AML-193 (cell line): ENCODE measurements at places on chromosomes 2 and 18.

DNA sequence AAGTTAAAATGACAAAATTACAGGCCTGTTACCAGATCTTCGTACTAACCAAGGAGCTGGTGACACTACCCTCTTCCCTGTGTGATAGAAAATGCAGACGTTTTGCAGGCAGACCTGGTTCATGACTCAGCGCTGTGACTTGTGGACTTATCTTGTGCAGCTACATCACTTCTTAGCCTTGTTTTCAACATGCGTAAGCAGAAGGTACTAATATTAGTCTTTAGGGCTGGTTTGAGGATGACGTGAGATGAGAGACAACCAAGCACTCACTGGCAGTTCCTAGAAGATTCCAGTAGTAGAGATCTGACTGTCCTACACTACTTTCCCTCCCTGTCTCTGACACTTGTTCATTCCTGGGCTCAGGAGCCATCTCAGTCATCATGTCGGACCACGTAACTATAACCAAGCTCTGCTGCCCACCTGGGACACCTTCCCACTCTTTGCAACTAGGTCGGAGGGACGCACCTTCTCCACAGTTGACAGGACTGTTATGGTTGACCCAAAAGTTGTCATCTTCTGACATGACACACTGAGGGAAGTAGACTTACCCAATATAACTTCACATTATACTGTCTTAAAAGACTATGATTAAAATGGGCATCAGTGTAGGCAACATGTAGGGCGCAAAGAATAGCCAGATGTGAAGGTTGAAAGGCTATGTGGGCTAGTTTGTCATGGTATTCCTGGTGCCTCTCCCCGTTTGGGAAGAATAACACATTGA lies 64.8 kb downstream of the TNFRSF11A start:
- no peak for DNase-seq

DNA sequence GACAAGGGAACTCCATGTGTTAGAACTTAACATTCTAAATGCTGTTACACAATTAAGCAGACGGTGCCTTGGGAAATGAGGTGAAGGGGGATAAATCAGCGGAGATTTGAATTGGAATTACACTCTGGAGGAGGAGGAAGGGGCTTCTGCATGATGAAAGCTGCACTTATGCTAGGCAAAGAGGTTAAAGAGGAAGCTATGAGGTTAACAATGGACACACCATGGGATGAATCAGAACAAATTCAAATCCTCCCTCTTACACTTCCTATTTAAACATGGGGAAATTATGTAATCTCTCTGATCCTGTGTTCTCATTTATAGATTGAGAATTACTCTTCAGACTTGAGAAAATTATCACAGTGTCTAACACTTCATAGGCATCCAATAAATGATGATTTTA lies 121.5 kb upstream of the SIX2 start:
- DNase-seq: peak; percentile 14

DNA sequence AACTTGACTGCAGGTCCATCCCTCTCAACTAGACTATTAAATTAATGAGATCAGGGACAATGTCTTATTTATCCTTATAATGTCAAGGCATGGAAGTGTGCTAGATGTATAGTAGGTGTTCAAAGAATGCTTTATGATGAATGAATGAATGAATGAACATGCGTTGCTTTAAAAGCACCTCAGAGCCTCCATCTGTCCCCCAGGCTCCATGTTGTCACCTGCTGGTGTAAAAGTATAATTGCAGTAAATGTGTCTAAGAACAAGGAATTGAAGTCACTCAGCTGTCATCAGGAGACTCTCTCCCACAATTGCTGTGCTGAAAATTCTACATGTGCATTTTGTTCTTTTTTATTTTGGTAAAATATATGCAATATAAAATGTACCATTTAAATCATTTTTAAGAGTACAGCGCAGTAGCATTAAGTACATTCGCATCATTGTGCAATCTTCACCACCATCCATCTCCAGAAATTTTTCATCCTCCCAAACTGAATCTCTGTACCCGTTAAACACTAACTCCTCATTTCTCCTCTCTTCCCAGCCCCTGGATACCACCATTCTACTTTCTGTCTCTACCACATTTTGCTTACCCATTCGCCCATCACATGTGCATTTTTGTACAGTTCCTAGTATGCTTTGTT lies 52.6 kb downstream of the GNAL start:
- peak; percentile 37 for DNase-seq

DNA sequence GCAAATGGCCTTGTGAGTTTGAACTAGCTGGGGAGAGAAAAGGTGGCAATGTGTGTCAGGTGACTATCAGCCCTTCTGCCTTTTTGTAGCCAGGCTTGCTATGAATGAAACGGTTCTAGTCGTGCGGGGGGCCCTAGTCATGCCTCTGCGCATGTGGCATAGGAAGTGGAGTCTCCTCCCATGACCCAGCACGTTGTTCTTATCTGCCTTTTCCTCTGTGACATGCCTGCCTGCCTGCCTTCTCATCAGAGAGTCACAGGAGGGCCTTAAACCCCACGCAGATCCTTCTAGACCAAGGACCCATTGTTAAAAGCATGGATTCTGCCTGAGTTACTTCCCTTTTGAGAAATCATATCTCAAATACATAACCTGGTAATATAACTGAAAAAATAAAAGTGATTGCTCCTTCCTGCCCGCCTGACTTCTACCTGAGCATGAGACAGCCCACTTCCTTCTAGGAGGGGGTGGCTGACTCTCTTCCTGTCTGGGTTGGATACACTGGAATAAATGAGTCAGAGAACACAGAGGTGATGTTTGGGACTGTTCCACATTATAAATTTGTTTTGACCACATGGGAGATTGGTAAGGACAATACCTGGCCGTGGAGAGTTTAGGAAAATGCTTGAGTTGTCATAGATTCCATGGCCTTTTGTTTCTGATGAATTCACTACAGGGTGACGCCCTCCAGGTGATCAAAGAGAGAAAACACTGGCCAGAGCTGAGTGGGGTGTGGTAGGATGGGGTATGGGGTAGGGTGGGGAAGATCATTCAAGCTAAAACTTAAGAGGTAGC lies 49.8 kb downstream of the FBLN7 start:
- no peak for DNase-seq

DNA sequence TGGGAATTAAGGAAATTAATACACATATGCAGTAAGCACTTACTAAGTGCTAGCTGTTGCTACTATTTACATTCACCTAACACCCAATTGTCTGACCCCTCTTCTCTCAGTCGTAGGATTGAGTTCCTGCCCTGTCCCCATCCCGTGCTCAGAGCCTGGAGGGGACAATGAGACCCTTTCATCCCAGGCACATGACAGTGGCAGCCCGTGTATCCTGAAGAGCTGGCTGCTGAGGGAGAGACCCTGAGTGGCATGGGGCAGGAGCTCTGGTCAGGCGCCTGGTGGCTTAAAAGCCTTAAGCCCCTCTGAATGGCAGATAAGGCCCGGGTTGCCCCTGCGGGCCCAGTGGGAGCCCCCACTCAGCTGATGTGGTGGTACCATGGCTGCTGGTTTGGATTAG lies 99.0 kb downstream of the DYSF start:
- no peak for DNase-seq

DNA sequence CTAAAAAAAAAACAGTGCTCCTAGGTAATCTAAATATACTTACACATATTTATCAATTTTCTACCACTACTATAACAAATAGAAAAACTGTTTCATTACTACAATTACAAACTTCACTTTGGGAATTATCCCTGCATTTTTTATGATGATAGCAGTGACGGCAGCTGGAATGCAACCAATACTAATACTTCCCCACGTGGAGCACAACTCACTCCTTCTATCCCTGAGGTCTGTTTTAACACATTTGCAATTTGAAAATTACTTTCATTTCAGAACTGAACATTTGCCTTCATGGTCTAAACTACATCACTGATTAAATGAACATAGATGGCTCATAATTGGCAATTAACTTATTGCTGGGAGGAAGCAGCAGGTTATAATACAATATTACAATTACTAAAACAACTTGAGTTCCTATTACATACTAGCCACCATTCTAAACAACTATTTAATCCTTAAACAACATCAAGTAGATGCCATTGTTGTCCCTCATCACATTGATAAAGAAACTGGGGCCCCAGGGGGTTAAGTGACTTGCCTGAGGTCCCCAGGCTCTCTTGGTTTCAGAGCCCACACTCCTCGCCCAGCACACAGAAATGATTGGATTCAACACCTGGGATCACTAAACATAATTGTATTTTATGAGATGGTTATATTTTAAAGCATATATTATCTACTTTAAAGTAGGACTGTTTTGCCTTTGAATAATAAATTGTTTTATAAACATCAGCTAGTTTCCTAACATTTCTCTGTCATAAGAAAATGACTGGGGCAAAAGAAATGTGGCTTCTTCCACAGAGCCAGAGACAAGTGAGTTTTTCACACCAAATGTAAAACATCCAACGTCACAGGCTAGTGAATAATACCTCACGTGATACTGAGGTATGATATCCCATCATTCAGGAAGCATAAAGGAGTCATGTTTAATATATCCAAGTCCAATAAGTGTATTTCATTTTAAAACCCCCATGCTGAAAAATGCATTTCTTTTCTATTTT lies 6.2 kb downstream of the COLEC12 start:
- no peak for DNase-seq

DNA sequence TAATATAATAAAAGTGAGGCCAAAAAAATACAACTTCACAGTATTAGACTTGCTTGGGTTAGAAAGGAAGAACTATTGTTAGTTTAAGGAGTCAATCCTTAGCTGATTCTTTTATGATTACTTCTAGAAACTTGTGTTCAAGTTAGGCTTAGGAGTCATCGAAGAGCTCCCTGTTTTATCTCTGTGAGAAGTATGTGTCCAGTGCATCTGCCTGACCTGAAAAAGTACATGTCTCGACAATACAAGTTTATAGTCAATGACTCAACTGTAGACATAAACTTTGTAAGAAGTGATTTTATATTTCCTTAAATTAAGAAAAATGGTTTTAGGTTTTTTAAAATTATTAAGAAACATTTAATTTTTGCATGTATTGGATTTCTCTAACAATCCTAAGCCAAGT lies 571.2 kb downstream of the ZEB2 start:
- DNase-seq: no peak

DNA sequence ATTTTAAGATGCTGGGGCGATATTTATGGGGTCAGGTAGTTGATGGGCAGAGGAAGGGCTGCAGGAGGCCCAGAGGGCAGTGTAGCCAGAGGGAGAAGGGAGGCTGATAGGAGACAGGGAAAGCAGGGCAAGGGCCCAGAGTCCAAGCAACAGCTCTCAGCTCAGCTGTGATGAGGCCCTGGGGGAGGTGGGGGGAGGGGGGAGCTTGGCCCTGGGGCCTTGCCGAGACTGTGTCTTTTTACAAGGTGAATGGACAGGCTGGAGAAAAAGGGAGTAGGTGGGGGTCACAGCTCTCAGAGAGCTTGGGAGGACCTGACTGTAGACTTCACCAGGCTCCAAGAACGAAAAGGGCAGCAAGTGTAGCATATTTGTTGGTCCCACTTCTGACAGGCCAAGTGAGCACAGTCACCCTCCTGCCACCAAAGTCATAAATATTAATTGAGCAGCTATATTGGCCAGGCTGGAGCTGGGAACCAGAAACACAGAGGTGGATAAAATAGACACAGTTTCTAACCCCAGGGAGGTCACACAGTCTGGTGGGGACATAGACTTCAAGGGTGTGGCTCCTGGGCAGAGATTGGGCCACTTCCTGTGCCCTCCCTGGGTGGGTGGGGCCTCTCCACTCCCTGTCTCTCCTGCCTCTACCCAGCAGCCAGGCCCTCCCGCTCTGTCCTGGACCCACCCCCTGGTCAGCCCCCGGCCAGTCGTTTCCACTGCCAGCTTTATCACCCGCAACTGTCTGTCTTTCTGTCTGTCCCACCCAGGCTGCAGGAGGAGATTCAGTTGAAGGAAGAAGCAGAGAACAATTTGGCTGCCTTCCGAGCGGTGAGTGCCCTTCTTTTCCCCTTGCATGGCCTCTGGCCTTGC lies 1.4 kb downstream of the DES start:
- DNase-seq: no peak

DNA sequence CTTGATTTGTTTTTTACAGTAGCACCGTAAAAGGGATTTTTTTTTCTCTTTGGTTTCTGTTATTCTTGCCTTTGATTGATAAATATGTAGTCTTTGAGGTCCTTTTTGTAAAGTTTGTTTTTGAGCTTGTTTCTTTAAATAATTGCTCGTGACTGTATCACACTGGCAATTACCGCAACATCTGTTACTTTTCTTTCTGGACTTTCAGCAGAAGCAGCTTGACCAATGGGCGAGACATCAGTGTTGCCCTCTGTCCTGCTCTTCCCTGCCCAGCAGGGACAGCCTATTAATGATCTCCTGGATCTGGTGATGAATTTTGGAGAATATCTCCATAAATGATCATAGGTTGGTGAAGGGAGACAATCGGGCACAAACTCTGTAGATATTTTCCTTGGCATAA lies 74.9 kb downstream of the TDRD15 start:
- no peak for DNase-seq

DNA sequence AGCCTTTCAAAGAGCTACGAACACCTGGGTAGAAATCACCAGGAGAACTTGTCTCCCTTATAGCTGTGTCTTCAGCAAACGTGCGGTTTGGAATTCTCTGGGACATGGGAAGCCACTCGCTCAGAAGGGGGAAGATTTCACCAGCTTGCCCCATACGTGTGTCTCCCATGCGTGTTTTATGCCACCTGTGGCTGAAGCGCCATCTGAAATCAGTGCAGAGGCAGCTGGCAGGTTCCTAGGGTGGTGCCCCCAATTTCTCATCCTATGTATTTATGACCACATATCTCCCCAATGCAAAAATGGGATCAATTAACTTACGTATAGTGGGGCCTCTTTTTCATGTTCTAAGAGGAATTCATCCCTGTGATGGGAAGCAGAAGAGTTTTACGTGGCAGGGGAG lies 81.6 kb downstream of the TPO start:
- no peak for DNase-seq

GRCh38 chr2:105455488-105456003 lies 56.7 kb upstream of the FHL2 start:
- no peak for DNase-seq

DNA sequence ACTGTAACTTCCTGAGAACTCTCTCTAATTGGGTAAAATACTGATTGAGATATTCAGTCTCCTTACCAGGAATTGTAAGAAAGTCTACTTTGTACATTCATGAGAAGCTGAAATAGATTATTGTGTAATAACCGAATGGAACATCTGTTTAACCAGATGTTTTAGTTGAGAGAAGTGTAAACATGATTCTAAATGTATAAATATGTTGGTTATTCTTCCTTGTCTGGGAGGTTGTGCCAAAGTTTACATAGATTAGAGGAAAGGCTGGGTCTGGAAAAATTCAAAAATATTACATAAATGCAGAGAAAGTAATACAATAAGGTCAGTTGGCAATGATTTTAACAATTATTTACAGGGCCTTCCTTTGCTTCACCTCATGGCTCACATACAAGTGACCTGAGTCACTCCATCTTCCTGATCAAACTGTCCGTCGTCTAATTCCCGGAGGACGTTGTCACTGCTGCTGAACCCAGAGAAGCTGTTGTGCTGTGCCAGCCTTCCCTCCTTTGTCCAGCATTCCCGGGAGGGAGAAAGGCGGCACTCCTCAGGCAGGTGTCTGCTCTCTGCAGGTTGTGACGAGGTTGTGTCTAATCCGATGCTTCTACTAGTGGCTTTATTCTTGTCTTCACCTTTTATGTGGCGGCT lies 55.9 kb downstream of the MOB4 start:
- no peak for DNase-seq
